Nucleus accumbens (tissue), 56 donors: ENCODE measurements at places on chromosomes 7 and 10.

- DNase-seq, result no peak
These were observed 133.8 kb upstream of the WNT16 start for GRCh38 chr7:121195010-121195409.

- no peak for DNase-seq
These were observed 13.4 kb upstream of the DENND2A start for GRCh38 chr7:140654109-140654387.

DNA sequence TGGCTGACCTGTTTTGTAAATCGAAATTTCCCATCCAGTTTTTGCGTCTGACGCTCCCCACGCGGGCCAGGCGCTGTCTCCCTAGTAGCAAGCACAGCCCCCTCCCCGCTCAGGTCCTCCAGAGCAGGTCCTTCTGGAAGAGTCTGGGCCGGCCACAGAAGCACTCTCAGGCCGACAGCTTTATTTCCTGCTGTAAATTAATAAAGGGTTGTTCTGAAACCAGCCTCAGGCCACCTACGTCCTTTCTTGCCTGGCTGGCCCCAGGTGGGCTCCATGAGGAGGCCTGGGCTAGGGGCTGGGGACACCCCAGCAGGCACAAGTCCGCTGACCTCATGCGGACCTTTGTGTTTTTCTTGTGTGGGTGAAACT is 35.2 kb downstream of the CAMK2B start:
- no peak for DNase-seq

GRCh38 chr10:75398200-75398691 is 3.3 kb downstream of the ZNF503 start:
- DNase-seq, result no peak

DNA sequence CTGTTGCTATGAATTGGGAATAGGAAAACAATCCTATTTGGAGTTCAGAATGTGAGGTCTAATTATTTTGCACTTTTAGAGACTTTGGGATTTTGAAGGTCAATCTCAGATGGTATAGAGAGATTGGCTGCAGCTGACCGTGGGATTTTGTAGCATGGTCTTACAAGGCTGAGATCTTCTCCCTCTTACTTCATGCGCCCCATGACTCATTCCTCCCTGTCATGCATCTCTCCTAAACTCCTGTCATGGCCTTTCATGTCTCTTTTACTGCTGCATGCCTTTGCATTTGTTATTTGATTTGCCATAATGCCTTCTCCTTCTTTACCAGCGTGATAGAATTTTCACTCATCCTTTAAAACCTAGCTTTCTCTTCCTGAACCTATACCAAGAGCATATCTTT is 133.1 kb downstream of the BBS9 start:
- no peak for DNase-seq

- DNase-seq, result no peak
These were observed 40.9 kb downstream of the JCAD start for GRCh38 chr10:30018496-30018895.

DNA sequence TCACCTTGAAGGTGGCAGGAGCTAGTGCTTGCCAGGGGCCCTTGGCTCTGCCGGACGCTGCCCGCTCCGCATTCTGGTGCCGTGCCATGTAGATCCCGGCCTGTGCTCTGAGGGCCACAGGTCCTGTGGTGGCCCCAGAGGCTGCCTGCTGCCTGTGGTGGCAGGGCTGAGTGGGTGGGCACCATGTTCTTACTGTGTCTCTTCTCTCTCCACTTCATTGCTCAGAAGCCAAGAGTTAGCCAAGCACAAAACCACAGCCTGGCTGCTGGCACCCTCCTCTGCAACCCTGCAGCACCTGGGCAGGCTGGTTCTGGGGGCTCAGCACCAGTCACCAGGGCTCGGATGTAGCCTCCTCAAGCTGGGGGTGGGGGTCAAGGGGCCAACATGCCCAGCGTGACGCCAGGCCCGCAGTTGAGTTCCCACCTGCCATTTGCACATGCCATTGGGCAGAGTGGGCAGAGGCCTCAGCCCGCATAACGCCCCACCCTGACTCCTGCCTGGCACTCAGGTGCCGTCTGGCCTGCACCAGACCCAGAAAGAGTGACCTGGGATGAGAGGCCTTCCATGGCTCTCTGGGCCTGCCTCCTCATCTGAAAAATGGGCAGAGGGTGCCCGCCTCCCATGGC is 16.3 kb downstream of the ZMIZ1 start:
- DNase-seq, result no peak

DNA sequence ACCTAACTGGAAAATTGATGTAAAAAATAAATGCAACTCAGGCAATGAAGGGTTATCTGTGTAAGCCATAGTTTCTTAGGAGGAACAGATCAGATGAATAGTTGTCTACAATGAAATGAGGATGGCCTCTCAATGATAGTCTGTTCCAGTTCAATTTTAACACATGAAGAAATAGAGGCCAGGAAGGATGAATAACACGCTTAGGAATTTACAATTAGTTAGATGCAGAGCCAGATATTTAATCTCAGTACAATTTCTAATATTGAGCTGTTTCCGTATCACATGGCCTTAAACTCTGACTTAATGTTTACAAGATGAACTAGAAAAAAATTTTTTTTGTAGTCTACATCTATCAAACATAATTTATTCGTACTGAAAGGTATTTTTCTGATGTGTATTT is 176.6 kb downstream of the GALNT11 start:
- no peak for DNase-seq

DNA sequence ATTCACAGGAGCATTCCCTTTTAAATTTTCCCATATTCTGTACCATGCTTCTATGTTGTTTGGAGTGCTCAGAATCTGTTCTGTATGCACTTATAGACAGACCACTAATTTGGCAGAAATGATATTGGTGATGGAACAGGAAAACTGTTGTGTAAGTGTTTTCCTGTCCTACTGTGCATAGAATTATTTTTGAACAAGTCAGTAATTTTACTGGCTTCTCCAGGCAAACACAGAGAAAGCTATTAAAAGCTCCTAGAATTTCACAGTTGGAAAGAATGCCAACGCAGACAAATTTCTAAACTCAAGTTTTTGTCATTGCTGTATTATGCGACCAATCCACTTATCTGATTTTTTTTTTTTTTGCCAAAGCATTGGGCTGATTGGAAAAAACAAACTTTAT is 55.7 kb downstream of the ANKMY2 start:
- no peak for DNase-seq

DNA sequence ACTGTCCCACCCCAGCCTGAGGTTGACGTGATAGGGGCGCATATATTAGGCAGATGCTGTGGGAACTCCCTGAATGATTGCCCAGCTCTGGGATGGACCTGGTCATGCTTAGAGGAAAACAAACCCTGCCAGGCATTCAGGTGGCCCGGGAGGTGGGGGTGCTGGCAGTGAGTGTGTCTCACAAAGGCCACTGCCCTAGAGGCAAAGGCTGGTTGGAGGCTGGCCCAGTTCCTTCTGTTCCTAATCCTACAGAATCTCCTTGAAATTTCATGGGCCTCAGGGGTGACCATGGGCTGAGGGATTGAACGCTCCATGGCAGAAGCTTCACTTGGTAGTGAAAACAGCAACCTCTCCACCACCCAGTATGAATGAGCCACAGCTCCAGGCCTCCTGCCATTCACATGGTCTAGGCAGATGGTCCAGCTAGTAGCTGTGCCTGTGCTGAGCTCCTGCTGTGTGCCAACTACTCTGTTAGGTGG is 25.6 kb downstream of the ADRA2A start:
- no peak for DNase-seq

DNA sequence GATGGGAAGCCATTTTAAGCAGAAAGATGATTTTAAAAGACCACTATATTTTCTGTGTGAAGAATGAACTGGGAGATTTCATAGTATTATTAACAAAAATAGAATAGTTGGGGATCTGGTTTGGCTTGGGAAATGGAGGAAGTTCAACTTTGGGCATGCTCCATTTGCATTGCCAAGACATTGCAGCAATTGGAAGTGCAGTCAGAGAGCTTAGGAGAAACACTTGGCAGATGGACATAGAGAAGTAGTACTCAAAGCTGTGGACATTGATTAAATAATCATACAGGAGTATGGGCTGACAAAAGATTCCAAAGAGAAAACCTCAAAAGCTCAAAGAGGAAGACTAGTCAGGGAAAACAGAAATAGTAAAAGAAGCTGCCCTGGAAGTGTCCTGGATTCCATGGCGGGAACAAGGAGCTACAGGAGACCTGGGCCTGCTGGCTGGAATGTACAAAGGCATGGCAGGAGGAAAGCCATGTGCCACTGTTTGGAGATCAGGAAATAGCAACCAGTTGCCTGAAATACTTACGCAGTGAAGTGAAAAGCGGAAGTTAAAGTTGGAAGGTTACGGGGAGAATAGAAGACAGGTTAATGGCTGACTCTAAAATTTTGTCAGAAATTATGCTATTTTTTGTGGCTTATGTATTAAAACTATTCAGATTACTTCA is 93.6 kb upstream of the MXI1 start:
- no peak for DNase-seq

DNA sequence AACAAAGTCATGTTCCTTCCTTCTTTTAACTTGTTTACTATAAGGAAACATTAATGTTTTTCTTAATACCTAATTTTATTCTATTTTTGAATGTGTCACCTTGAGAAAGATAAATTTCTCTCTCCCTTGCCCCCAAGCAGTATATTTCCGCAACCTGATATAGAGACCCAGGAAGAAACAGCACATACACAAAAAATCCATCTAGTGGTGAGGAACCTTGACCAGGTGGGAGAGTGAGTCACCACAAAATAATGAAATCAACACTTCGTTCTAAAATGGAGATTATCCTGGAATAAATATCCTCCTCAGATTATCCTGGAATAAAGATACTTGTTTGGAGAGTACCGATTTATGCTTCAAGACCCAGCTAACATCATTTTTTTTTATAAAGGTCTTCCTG is 232.9 kb upstream of the PTN start:
- DNase-seq, result no peak

DNA sequence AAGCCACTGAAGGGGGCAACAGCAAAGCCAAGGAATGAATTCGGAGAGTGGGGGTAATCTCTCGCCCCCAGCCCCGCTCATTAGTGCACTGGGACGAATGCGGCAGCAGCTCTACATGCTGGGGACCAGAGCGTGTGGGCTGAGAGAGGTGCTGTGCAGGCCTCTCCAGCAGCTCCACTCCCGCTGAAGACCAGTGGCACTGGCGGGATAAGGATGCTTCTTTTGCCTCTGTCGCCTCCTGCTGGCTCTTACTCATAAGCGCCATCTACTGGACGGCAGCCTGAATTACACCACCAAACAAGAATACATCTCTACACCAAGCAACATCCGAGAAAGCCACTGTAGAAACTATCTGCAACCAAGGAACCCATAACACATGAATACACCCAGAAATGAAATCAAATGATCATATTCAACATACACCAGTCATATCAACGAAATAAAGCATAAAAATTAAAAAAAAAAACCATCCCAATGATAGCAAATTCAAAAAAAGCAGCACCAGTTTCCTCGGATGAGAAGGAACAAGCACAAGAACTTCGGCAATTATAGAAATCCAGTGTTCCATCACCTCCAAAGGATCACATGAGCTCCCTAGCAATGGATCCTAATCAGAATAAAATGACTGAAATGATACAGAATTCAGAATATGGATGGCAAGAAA is 79.0 kb upstream of the TMEM168 start:
- DNase-seq, result no peak

GRCh38 chr10:127552446-127552845 is 3.3 kb downstream of the NPS start:
- DNase-seq, result no peak

DNA sequence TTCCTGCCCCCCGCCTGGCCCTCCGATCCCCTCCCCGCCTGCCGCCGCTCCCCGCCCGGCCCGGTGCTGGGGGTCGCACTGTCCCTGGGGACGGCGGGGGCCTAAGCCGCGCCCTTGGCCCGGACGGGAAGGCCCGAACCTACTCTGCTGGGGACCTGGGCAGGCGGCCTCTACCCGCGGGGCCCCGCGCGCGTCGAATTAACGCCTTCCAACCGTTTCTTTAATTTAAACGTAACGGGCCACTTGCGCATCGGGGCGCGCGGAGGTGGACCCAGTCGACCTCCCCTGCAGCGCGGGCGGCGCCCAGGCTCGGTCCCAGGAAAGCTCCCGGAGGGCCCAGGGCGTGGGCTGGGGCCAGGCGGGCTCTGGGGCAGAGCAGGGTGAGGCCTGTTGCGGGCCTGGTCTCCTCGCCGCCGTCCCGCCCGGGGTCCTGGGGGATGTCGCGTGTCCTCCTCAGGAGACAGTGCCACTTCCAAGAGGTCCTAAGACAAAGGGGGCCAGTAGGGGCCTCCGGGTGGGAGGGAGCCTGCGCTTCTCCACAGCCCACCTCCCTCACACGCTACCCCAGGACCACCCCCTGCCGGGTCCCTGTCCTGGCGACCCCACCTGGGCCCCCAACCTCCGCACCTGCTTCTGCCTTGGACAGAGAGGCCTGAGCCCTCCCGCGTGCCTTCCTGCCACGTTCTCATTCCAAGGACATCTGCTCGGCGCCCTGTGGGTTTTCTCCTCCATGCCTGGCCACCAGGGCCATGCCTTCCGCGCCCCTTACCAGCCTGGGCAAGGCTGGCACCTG is 658 bp upstream of the PTPRN2 start:
- DNase-seq, result no peak

DNA sequence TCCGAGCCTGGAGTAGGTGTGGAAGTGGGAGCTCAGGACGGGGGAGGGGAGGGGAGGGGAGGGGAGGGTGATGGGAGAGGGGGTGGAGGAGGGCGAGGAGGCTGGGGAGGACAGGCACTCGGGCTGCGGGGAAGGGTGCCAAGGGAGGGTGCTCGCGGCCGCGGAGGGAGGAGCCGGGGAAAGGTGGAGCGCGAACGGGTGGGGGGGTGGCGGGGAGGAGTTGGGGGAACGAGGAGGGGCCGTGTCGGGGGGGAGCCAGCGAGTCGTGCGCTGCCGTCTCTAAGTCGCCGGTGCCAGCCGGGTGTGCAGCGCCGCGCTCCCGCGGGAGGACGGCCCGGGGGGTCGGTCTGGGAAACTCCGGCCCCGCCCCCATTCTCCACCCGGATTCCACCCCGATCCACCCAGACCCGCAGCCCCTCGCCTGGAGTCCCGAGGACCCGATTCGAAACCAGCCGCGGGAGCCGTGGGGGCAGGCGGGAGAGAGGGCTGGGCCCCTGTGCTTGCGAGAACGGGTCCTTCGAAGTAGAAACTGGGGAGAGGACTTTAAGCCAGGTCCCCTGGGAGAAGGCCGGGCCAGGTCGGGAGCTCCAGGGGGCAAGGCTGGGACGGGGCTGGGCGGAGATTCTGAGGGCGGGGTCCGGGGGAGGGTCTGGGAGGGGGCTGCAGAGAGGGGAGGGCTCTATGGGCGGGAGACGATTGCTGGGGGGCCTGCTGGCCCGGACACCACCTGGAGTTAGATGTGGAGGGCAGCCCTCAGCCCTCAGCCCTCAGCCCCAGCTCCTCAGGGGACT is at the start of gene ZNF467:
ZNF467 (minus strand) TSS at position 143 of the 791 bp plus-strand sequence. CDS start 2,556 bp downstream, outside the sequence.
- DNase-seq, result peak; percentile 73

- DNase-seq, result peak; percentile 58
These were observed at the start of gene UPP1 for GRCh38 chr7:48089046-48090003. UPP1 (plus strand) TSS chr7:48089265; CDS start chr7:48094784, 5,519 bp downstream.

- DNase-seq, result no peak
These were observed 122.3 kb downstream of the CNNM2 start for GRCh38 chr10:103040418-103040817.
